ENCODE measurements at places on chromosomes 3 and 15. TPM values are rescaled to one million over a fixed set of nuclear protein-coding genes. Genes with fewer than 3 reads are reported as not detected.

The IGF2BP2 gene
- 105 TPM for total RNA-seq

The DPPA2 gene
- total RNA-seq: not detected

DNA sequence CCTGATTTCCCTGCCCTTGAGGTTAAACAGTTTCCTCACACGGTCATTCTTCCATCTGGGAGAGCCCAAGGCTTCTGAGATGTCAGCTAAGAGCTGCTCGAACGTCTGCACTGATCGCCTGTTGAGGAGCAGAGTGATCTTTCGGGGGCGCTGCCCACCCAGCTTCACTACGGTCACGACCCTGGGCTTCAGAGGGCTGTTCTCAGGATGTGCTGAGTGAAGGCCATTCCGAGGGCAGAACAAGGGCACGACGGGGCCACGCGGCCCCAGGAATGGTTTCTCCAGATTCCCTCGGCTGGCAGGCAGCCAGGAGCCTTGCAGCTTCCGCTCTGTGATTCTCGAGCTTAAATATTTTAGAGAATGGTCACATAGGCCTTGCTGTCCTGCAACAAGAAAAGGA lies 25.7 kb downstream of the DCLK3 start:
- H3K36me3 ChIP-seq: no peaks in the 10 kb centered on the region
- no peak overlapping the region for H3K27ac ChIP-seq
- H3K4me3 ChIP-seq: no peak overlapping the region
- no peak for DNase-seq
- H3K4me1 ChIP-seq: no peaks in the 10 kb centered on the region

DNA sequence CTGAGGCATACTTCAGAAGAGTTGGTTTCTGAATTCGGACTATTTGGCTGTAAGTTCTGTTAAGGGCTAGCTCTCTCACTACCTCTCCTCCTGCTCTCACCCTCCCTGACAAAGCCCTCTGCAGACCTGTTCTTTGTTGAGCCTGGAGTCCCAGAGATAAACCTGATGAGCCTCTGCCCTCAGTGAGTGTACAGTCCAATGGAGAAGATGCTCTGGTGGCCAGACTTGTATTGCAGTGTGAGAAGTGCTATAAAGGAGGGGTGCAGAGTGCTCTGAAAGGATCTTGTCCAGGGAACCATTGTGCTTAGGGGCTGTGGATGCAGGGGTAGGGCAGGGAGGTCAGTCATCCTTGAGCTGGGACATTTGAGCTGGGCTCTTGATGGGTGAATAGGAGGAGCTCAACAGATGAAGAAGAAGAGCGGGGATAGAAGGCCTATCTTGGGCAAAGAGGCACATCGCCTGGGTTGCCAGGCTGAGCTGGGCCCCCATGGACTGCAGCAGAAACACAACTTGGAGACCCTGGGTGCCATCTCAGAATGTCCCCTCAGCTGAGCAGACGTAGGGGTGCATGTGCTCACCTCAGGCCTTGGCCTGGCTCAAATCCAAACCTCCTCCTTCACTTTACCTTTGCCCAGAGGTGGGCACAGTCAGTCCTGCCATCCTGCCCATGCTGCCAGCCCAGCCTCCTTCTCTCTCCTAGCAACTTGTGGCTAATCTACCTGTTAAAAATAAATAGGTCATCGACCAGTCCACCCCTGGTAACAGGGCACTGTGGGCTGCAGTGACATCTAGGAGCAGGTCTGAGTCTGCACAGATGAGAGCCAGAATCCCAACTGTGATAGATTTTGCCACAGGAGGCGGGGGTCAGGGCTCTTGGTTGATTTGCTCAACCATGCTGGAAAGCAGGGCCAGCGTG lies 3.3 kb downstream of the CAND2 start:
- no peaks in the 10 kb centered on the region for H3K36me3 ChIP-seq
- H3K4me1 ChIP-seq: 0 out of 2 replicates have a peak, but pooled peaks cover 6% of the 10 kb centered on the region
- no peak overlapping the region for H3K27ac ChIP-seq
- H3K27me3 ChIP-seq: no peaks in the 10 kb centered on the region

GRCh38 chr3:47228088-47228487 lies 54.5 kb downstream of the KIF9 start:
- DNase-seq: no peak
- no peak overlapping the region for H3K4me3 ChIP-seq
- no peaks in the 10 kb centered on the region for H3K36me3 ChIP-seq
- no peaks in the 10 kb centered on the region for H3K27me3 ChIP-seq
- H3K27ac ChIP-seq: no peak overlapping the region

GRCh38 chr3:157441102-157441624 lies 4.5 kb downstream of the PTX3 start:
- H3K27me3 ChIP-seq: no peaks in the 10 kb centered on the region
- no peak overlapping the region for H3K4me3 ChIP-seq
- no peak for DNase-seq

GRCh38 chr3:148450819-148451218 lies 246.9 kb upstream of the AGTR1 start:
- H3K4me1 ChIP-seq: no peaks in the 10 kb centered on the region
- peaks cover 12% of the 10 kb centered on the region for H3K27me3 ChIP-seq
- H3K36me3 ChIP-seq: no peaks in the 10 kb centered on the region
- DNase-seq: no peak

- no peak overlapping the region for H3K4me3 ChIP-seq
- H3K36me3 ChIP-seq: no peaks in the 10 kb centered on the region
- no peak for DNase-seq
Observed at GRCh38 chr3:10531031-10531430, 25.6 kb upstream of the ATP2B2 start.

DNA sequence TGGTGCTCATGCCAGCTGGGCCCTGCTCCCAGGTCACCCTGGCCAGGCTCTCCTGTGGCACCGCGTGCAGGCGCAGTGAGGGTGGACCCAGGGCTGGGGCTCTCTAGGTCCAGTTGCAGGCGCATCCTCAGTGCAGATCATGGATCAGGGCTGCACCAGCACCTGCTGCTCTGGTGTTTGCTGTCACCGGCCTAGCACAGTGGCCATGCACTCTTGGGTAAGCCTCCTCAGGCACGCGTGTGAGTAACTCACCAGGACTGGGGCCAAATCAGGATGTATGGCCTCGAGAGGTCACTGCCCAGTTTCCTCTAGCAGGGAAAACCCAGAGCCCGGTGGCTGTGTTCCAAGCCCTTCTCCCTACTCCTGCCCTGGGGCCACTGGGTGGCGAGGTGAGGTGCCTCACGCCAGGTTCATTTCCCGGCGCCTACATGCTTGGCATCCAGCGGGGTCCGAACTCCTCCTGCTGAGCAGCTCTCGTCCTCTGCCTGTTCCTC lies 45.5 kb upstream of the SLC41A3 start:
- H3K4me3 ChIP-seq: no peak overlapping the region
- DNase-seq: peak; percentile 81
- H3K27me3 ChIP-seq: no peaks in the 10 kb centered on the region
- H3K27ac ChIP-seq: no peak overlapping the region
- H3K36me3 ChIP-seq: no peaks in the 10 kb centered on the region
